ENCODE measurements at places on chromosomes 16 and 17.

- no peak for DNase-seq
These were observed 23.6 kb downstream of the INTS2 start for GRCh38 chr17:61904094-61904710.

DNA sequence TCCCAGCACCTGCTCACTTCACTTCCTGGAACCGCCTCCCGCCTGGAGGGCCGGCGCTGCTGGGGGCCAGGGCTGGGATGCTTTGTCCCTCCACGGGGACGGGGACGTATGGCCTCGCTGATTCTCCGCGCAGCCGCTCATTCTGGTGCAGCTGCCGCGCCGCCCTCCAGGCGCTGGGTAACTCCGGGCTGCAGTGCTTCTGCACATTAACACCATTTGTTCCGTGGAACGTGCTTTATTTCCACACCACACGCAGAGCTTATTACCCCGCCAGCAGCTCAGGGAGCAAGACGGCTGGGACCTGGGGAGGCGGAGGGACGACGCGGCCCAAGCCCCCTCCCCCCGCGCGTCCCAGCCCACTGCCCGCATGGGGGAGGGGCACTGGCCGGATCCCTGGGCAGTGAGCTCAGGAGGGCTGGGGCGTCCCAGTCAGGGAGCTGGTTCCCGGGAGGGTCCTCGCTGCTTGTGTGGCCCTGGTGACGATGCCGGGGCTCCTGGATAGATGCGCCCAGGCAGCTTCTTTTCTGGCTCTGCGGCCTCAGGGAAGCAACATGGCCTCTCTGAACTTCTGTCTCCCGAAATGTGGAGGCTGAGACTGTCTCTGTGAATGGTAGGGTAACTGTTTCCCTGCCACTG lies 45.4 kb upstream of the ACSF3 start:
- DNase-seq: no peak

DNA sequence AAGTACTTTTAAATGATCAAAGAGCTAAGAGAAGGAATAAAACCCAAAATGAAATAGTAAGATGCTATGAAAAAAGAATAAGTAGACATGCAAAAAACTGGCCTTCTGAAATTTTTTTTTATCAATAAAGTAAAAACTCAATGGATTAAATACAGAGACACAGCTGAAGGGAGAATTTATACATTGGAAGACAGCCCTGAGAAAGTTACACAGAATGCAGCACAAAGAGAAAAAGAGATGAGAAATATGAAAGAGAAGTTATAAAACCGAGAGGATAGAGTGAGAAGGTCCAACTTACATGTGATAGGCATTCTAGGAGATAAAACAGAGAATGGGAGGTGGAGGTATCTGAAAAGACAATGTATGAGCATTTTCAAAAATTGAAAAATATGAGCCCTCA lies 57.0 kb downstream of the MARF1 start:
- no peak for DNase-seq

GRCh38 chr17:79695797-79696609 lies 34.7 kb upstream of the ENPP7 start:
- DNase-seq: peak; percentile 19

DNA sequence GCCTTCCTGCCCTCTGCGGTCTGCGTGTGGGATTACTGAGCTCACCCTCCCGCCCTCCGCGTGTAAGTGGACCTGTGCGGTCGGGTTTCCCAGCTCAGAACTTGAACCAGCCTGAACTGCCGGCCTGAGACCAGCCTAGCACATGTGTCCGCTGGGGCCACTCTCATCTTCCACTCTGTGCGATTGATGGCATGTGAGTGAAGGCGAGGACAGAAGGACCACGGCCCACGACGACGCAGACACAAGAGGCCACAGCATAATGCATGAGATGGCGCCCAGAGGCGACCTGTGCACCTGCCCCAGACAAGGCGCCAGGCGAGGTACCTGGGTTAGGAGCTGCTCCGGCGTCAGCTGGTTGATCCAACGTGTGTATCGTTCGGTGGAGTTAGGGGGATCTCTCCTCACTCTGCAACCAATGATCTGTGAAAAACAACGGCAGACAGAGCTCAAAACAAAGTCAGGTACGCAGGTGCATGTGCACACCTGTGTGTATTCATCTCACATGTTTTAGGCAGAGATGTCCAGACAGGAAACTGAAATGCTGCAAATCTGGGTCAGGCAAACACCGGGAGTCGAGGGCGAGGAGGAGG lies 74.5 kb upstream of the METRNL start:
- no peak for DNase-seq

DNA sequence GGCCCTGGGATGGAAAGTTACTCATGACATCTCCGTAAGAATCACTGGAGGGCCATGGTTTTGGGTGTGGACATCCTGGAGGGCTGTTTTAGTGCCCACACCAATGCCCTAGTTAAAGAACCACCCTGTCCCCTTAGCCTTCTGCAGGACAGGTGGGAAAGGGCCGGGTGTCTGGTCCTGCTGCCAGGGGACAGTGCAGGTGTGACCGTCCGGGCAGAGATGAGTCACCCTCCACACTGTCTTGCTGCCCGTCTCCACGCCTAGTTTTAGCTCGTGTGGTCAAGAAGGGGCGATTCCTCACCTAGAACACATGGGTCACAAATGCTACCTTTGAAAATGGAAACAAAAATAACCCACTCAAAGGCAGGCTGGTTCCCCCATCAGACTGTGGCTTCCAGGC lies 17.0 kb downstream of the CEP295NL start:
- DNase-seq: no peak

GRCh38 chr16:79329166-79329521 lies 271.4 kb downstream of the MAF start:
- DNase-seq: no peak

DNA sequence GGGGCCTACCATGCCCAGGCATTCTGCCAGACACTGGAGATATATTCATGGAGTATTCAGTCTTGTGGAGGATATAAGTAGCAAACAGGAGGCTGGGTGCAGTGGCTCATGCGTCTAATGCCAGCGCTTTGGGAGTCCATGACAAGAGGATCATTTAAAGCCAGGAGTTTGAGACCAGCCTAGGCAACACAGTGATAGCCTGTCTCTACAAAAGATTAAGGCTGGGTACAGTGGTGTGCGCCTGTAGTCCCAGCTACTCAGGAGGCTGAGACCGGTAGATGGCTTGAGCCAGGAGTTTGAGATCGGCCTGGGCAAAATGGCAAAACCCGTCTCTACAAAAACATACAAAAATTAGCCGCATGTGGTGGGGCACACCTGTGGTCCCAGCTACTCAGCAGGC lies 37.7 kb upstream of the CDH3 start:
- DNase-seq: no peak

DNA sequence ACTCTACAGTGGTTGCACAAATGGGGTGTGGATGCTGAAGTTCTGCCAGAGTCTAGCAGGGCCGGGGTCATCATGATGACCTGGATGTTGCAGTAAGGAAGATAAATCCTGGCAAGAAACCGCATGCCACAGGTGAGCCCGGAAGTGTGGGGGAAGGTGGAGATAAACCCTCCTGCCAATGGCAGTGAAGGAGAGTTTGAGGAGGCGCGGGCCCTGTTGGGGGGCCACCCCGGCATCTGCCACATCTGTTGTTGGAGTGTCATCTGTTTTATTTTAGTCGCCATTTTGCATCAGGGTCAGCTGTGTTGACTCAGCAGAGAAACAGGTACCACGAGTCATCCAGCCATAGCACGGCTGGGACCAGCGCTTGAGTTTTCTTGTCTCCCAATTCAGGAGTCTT lies 173.8 kb upstream of the CHMP6 start:
- DNase-seq: no peak

- DNase-seq: no peak
These were observed 11.6 kb upstream of the GRB2 start for GRCh38 chr17:75417054-75417580.

DNA sequence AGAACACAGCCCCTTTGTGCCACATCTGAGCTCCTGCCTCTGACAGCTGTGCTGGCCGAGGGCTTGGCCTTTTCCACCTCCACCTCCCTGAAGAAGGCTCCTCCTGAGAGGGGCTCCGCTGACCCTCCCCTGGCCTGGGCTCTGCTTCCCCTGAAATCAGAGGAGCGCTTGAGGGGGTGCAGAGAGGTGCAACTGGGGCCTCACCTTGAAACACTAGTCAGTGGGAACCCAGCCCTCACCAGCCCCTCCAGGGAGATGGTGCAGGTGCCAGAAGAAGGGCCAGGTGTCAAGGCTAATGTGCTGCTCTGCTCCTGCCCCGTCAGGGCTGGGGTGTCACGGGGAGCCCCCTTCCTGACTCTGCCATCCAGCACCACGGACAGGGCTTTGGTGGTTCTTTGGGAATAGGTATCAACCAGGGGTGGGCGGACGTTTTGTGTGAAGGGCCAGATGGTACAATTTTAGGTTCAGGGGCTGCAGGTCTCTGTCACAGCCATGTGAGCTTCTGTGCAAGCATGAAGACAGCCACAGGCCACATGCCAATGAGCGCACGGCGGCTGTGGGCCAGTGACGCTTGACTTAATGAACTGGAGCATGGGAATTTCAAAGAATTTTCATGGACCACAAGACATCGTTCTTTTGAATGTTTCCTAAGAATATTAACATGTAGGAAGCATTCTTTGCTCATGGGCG lies 2.1 kb upstream of the ZG16B start:
- DNase-seq: no peak

- no peak for DNase-seq
These were observed 18.9 kb downstream of the CA4 start for GRCh38 chr17:60168654-60169053.

- no peak for DNase-seq
These were observed 12.8 kb upstream of the RANGRF start for GRCh38 chr17:8275421-8276290.

- DNase-seq: peak; percentile 48
These were observed 759 bp downstream of the ALKBH5 start for GRCh38 chr17:18184143-18185031.

DNA sequence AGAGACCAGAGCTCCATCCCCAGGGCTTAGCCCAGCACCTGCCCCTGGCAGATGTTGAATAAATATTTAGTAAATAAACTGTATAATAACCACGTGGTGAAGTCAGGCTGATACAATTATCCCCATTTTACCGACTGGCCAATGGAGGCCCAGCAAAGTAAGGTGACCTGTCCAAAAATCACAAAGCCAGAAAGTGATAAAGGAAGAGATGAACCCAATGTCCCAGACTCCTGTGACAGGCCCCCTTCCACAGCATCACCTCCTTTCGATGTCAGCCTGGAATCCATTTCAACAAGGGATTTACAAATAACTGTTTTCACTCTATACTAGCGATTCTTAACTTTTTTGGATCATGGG lies 5.5 kb downstream of the TVP23A start:
- DNase-seq: no peak

- no peak for DNase-seq
These were observed 107.5 kb downstream of the CCDC182 start for GRCh38 chr17:57637666-57638010.

GRCh38 chr17:52276381-52277008 lies 118.0 kb upstream of the CA10 start:
- no peak for DNase-seq

- no peak for DNase-seq
These were observed 16.3 kb upstream of the PNPO start for GRCh38 chr17:47924785-47925677.

- no peak for DNase-seq
These were observed 67.8 kb upstream of the MMP2 start for GRCh38 chr16:55411231-55411630.

DNA sequence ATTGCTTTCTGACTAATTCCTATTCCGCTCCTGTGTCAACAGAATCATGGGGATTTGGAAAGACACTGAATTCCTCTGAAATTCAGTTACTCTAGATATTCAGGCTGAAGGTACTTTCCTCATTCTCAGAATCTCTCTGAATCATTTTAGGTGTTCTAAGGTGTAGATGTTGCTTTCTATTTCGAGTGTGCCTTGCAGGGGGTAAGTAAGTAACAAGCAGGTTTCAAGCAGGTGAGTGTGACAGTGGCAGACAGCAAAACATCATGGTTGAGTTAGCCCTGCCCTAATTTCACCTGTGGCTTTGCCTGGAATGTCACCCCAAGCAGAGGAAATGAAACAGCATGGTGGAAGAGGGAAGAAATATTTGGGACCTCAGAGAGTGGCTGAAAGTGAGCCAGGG lies 75.1 kb downstream of the SHISA9 start:
- DNase-seq: no peak

DNA sequence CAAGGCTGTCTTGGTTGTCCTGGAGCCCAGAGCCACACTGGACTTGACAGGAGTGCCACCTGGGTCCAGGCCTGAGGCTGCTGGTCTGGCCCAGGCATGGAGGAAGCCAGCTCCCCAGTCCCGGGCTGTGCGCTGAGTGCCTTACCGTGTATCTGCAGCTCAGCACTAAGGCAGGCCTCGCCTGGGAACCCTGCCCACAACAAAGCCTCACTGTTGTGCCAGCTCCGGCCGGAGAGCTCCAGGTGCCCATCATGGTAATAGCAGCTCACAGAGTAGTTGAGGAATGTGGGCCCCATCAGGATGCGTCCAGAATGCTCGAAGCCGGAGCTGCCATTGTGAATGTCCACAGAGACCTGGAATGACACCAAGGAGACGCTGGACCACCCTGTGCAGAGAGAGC lies 72.2 kb downstream of the RMI2 start:
- DNase-seq: no peak

- peak; percentile 46 for DNase-seq
These were observed 2.8 kb downstream of the RBFOX3 start for GRCh38 chr17:79607940-79608623.

DNA sequence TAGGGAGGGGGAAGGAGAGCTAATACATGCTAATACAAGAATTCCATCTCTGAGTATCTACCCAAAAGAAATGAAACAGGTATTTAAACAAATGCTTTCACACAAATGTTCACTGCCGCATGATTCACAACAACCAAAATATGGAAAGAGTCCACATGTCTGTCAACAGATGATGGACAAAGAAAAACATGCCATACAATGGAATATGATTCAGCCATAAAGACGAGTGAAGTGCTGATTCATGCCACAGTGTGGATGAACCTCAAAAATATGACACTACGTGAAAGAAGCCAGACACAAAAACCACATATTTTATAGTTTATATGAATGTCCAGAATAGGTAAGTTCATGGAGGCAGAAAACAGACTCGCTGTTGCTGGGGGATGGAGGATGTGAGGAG lies 321.4 kb downstream of the FOXL1 start:
- peak; percentile 97 for DNase-seq

GRCh38 chr17:1005361-1005946 lies 8.5 kb downstream of the TIMM22 start:
- DNase-seq: peak; percentile 76

- no peak for DNase-seq
These were observed 31.6 kb downstream of the VWA3A start for GRCh38 chr16:22123759-22124490.

DNA sequence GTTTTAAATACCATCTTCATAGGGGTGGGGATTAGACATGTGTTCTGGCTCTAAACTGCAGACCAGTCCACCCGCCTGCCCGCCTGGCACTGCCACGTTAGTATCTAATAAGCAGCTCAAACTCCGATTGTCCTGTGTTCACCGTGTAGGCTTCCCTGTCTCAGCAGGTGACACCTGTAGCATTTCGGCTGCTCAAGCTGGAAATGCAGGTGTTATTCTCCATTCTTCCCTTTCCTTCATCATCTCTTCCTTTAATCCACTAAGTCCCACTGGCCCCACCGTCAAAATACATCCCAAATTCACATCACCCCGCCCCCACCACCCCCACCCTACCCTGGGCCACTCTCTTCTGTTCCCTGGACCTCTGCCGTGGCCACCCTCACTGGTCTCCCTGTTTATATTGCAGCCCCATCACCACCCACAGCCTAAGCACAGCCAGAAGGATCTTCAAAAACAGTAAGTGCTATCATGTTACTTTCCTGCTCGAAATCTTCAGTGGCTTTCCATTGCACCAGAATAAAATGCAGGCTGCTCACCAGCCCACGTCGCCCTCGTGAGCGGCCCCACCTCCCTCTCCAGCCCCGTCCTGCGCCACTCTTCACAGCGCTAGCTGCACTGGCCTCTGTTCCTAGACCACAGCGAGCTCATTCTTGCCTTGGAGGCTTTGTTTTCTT lies 65.1 kb downstream of the RTN4RL1 start:
- DNase-seq: no peak

- DNase-seq: no peak
These were observed 1.0 kb upstream of the CA7 start for GRCh38 chr16:66843191-66843590.
